ENCODE measurements at places on chromosomes 7 and 10.

DNA sequence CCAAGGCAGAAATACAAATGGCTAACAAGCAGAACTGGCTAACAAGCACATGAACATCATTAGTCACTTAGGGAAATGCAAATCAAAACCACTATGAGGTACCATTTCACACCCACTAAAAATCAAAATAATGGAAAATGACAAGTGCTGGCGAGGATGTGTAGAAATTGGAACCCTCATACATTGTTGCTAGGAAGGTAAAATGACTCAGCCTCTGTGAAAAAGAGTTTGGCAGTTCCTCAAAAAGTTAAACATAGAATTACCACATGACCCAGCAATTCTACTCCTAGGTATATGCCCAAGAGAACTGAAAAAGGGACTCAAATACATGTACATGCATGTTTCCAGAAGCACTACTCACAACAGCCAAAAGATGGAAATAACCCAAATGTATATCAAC is 52.8 kb upstream of the ANAPC16 start:
- DNase-seq = no peak

DNA sequence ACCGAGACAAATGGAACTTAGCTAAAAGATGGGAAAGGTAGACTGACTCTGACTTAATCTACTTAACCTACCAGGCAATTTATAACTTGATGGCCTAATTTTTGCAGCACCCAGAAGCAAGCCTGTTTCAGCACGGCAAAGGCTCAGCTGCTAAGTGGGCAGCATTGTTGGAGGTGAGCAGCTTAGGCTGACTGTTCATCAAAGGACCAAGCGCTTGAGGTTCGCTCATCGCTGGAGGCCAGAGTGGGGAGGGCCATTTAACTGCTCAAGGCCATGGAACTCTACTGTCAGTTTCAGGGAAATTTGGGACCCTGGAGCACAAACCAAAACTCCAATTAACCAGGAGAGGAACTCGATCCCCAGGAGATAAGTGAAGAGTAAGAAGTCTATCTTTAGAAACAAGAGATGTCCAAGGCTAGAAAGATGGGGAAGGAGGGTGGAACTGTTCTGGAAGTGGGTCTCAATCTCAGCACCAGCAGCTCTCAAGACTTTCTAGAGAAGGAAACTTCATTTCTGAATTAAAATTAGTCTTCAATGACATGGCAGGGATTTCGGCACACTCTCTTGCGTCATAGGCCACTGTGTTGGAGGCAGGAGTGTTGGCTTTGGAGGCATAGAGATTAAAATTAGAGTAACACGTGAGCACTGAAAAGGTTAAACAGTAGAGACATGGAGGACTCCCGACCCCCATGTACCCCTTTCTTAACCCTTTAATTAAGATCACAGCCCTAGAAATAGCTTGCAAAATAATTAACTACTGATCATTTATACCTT is 43.1 kb downstream of the EGFR start:
- no peak for DNase-seq

DNA sequence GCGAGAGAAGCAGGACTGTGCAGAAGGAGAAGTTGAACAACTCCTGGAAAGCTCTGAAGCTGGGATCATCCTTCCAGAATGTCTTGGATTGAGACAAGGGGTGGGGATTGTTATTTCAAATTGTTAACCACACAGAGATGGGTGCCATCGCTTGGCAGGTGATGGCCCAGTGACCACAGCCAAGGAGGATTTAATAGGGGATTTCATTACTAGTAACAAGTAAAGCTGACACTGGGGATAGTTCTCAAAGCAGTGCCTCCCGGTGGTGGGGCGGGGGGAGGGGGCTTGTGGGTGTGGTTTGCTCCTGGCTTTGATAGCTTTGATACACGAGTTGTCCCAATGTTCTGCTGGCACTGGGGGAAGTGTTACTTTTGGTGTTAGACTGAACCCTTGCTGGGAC is 59.2 kb downstream of the ZNF503 start:
- no peak for DNase-seq

GRCh38 chr10:115844591-115844990 is 428.4 kb downstream of the GFRA1 start:
- DNase-seq = no peak

DNA sequence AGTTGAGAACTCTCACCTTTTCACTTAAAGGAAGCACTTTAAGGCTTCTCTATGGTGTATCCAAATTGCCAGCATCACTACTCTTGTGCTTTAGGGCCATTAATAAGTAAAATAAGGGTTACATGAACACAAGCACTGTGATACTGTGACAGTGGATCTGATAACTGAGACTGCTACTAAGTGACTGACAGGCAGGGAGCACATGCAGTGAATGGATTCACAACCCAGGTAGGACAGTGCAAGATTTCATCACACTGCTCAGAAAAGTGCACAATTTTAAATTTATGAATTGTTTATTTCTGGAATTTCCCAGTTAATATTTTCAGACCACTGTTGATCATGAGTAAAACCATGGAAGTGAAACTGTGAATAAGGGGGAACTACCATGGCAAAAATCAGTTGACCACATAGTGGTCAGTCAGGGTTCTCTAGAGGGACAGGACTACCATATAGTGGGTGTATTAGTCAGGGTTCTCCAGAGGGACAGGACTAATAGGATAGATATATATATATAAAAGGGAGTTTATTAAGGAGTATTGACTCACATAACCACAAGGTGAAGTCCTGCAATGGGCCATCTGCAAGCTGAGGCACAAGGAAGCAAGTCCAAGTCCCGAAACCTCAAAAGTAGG is 20.9 kb upstream of the CYP51A1 start:
- DNase-seq = no peak

DNA sequence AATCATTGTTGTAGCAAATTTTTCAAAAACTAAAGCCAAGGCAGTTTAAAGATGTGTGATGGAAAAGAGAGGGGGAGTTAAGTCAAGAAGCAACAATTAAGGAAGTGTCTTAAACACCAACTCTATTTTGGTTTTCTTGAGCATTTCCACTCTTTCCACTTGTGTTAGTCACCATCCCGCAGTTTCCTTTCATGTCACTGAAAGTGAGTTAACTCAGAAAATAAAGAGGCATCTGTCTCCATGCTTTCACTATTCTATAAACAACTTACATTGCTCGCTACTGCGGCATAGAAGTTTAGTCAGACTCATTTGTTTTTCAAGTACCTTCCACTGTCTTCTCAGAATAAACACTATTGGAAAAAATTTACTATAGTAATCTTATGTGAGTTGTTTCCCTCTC is 284.9 kb upstream of the SEMA3D start:
- DNase-seq = no peak

- no peak for DNase-seq
These were observed 25.4 kb downstream of the CYP2C9 start for GRCh38 chr10:94963901-94964300.

DNA sequence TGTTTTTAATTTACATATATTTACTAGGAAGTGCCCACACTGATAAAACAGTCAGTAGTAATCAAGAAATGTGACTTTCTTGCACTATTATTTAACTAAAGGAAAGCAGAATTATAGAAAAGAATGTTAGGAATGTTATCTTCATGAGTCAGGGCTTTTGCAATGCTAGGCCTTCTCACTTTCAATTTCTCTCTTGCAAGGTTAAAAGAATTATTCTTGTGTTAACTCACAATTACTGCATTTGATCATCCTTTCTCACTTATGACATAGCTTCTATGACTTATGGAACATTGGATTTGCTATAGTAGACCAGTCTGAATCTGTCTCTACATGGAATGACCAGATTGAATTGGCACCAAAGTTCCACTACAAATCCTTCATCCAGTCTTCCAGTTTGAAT is 192.4 kb downstream of the SDK1 start:
- DNase-seq = no peak

- DNase-seq = no peak
These were observed 60.9 kb downstream of the ABCC2 start for GRCh38 chr10:99843310-99843709.

- DNase-seq = no peak
These were observed 61.3 kb downstream of the CD36 start for GRCh38 chr7:80699721-80700256.

GRCh38 chr10:118545381-118545780 is 50.1 kb downstream of the PRLHR start:
- no peak for DNase-seq

DNA sequence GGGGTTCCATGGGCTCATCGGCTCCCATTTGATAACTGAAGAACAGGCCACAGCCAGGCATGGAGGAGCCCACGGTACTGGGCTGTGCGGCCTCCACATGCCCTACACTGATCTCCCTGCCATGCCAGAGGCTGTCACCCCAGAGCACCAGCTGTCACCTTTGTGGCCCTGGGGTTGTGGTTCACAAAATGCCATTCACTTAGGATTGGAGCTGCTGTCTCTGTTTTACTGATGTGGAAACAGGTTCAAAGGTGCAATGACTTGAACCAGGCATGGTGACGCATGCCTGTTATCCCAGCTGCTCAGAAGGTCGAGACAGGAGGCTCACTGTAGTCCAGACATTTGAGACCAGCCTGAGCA is 4.3 kb upstream of the UPK3B start:
- no peak for DNase-seq

DNA sequence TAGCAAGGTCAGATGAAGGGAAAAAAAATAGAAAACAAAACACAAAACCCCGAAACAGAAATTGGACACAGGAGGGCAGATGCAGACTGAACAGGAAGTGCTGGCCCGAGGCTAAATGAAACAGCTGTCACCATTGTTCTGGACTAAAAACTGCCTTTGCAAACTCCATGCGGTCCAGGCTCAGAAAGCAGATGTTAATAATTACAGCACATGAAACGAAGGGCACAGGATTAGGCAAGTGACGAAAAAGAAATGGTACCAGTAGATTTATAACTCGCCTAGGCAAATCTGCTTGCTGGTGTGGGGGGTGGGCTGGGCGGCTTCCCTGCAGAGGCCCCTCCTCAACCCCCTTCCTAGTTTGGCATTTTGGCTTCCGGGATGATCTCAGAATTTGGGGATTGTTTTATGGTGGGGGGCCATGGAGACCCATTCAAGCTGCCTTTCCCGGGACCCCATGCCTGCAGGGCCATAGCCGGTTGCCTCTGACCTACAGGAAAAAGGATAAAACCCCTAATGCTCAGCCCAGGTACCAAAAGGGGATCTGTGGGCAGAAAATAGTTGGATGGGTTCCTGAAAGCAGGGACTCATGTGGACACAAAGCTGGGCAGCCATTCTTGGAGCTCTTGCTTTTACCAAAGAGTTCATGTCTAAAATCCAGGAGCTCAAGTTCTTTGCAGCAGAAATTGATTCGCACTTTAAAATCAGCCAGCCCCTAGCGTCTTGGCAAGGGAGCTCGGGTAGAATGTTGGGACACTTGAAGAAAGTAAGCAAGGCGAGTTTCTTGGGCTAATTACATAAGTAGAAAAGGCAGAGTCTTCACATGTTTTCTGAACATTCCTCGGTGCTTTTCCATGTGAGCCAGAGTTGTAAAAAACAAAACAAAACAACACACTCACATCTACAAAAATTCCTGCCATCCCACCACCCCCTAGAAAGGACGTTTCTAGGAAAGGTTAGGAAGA is 39.0 kb upstream of the EMX2 start:
- peak; percentile 60 for DNase-seq

GRCh38 chr7:155962191-155962967 is 150.1 kb upstream of the SHH start:
- no peak for DNase-seq

DNA sequence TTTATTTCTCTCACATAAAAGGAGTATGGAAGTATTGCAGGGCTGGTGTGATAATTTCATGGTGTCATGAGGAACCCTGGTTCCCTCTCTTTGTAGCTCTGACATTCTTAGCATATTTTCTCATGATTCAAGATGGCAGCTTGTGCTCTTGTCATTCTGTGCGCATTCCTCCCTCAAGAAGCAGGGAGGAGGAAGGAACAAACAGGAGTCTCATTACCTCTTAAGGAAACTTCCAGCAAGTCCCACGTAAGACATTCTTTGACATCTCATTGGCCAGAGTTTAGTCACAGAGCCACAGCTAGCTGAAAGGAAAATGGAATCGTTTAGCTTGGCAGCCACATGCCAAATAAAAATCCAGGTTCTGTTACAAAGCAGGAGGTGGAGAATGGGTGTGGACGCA is 546.8 kb downstream of the LRMDA start:
- DNase-seq = no peak

DNA sequence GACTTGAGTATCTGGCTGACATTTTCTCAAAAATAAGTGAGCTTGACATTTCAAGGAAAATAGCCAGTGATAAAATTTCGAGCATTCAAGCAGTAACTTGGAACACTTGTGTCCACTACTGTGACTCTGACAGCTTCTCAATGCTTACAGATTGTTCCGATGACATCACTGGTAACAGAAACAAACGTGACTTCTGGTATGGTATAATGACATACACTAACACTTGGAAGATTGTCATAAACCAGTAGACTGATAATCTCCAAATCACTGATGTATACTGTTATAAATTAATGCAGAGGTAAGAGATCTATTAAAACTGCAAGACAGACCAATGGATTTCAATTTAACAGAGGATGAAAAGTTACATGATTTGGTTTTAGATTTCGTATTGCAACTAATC is 6.5 kb downstream of the MINDY3 start:
- DNase-seq = no peak

GRCh38 chr10:94194256-94194655 is 168.5 kb downstream of the NOC3L start:
- DNase-seq = no peak

GRCh38 chr10:11208908-11209829 is 191.5 kb downstream of the CELF2 start:
- DNase-seq = no peak

DNA sequence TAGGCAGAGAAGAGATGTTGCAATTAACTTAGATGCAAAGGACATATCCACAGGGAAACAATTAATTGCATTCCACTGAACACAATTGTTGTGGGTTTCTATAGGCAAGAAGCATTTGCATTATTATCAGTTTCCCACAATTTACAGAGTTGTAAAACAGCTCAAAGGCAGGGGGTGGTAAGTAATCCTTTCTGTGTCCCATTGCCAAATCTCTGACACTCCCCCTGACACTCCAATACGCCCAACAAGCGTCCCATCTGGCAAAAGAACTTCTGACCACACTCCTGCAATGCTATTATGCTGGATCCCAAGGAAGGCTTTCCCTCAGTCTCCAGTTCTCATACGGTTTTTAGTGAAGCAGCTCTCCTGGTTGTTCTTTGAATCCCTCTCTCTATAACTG is 179.8 kb downstream of the CXCL12 start:
- DNase-seq = no peak

DNA sequence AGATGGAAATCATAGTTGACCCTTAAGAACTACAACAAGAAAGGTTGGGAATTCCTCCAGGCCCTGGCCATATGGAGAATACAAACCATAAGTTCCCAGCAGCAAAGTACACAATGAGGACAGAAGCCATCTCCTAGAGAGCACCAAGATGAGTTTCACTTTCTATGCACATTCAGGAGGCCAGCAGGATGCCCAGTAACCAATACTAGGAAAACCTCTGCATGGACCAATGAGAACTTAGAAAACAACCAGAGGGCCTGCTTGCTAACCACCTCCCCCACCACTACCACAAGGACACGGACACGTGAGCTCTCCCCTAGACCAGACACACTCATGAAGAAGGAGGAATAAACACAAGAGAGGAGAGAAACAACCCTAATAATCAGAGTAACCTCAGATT is 56.3 kb downstream of the IFIT5 start:
- no peak for DNase-seq

Data from DMS 273 treated with DMSO at 0.1 percent for 48 hours (cell line).